Foreskin keratinocyte (primary cell): ENCODE measurements at places on chromosomes 12 and 14. TPM values are rescaled to one million over a fixed set of nuclear protein-coding genes. Genes with fewer than 3 reads are reported as not detected.

DNA sequence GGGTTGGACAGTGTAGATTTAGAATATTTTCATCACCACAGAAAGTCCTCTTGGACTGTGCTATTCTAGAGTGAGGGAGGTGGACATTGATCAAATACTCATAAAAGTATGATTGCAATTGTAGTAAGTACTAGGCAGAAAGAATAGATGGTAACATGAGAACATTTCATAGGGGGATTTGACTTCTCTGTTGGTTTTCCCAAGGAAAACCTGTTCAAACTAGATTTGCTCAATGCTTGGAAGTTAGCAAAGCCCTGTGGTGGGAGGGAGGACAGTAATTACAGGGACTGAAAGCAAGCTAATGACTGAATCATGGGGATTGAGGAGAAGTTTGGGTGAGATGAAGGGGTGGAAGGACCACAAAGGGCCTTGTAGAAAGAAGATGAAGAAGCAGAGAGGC, 24.4 kb upstream of the EID3 start:
- no peak for DNase-seq

The MUCL1 gene
- not detected in 2 replicates for total RNA-seq

The AICDA gene
- total RNA-seq: not detected in 2 replicates

GRCh38 chr12:64735442-64735841, 23.8 kb downstream of the GNS start:
- no peak for DNase-seq

The RERGL gene
- not detected in 2 replicates for total RNA-seq
